Upper lobe of left lung (tissue), 6 donors: ENCODE measurements at places on chromosomes 16 and 17.

GRCh38 chr16:66629856-66630255 is 25.4 kb downstream of the CMTM3 start:
- no peak for DNase-seq

DNA sequence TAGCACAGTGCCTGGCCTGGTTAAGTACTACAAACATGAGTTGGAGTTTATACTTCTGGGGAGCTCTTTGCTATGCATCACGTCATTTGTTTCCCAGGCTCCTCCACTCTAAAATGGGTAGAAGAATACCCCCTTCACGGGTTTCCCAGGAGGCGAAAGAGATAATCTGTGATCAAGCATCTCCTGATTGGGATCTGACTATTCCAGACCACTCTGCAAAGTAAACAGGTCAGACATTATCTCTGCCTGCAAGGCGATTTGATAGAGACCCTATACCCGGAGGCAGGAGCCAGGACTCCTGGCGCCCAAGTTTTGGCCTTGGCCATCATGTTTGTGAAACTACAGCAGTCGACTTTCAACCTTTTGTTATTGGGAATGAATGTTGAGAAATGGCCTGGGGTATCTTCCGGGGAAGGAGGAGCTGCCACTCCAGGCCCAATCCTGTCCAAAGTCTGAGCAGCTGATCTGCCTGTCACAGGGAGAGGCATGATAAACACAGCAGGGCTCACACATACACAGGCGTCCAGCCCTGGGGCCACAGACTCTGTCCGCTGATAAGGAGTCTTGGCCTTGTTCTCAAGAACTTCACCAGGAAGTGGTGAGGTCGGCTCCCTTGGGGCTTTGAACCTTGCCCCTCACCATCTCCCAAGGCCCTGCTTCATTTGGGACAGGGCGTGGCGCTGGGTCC is 199.9 kb downstream of the MAF start:
- DNase-seq: no peak

- no peak for DNase-seq
Observed at GRCh38 chr16:12271006-12271405, 294.5 kb downstream of the SNX29 start.

DNA sequence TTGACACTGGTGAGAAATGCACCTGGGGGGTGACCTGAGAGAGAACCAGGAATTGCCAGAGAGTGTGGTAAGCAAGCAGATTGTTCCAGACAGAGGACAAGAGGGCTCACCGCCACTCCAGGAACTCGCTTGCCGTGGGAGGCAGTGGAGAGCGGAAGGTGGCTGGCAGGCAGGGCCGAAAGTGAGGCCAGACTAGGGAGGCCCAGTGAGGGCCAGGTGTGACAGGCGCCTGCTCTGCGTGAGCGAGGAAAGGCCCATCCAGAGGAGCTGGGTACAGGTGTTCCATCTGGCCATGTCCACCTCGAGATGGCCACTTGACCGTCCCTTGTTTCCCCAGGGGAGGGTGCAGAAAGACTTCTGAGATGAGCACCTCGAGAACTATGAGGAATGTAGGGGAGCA is 11.9 kb upstream of the MYO15B start:
- no peak for DNase-seq

GRCh38 chr17:29252101-29252791 is 5.6 kb downstream of the CRYBA1 start:
- no peak for DNase-seq

GRCh38 chr16:88613-89012 is 10.6 kb downstream of the MPG start:
- peak; percentile 45 for DNase-seq

DNA sequence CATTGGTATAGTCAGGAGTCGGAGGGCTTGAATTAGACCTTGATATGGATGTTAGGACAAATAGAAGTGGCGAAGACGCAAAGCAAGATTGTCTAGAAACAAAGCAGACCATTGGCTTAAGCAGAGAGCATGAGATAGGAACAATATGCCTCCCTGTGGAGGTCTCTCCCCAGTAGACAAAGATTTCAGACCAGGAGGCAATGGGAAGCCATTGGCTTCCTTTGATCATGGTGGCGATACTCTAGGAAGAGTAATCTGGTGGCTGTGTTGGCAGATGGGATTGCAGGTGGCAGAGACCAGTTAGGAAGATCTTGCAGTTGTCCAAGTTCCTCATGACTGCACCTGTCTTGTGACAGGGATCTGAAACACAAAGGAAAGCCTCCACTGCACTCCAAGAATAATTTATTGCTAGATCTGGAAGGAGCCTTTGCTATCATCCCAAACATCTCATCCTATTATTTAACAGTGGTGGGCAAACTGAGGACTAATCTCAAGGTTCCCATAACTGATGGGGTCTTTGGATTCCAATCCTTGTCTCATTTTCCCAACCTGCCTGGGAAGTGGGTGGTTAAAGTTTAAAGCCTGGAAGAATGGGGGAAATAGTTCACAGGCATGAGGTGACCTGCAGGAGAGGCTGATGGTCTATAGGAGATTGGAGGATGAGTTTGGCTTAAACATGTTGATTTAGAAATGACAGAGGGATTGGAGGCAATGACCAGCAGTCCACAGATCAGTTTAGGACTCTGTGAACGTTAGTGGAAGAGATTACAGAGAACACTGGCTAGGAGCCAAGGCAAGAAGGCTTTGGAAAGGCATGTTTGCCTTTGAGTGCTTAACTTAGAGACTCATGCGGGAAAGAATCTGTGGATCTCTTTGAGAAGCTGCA is 37.0 kb downstream of the HLF start:
- DNase-seq: no peak

DNA sequence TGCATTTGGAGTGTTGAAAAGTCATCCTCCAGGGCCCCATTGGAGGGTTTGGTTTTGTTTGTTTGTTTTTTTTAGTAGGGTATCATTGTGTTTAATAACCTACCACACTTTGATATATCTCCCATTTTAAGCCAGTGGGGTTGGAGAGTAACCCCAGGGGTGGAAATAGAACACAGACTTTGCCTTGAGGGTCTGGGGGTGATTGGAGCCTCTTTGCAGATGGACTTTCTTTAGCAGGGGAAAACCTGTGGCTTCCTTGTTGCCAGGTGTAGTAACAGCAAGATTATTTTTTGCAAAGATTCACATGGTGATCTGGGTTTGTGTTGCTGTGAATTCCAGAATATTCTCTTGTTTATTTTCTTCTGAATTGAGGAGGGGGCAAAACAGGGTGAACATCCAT is 1.5 kb downstream of the ABCC1 start:
- DNase-seq: no peak

DNA sequence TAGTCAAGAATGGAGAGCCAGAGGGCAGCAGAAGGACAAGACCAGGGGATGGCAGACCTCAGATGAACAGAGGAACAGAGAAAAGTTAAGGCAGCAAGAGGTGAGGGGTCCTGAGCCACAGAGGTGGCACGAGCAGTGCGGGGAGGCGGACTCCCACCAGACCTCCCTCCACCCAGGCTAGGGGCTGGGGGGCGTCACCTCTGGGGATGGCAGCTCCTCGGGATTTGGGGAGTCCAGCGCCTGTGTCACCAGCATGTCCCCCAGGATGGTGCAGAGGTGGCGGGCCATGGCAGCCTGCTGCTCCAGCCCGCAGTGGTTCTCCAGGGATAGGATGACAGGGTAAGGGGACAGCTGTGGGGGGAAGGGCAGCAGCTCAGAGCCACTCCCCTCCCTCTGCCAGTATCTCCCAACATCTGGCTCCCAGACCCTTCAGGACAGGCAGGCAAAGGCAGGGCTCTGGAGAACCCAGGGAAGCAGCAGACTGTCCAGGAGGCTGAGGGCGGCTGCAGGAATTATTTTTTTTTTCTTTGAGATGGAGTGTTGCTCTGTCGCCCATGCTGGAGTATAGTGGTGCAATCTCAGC is 15.8 kb downstream of the PLCD3 start:
- DNase-seq: no peak

DNA sequence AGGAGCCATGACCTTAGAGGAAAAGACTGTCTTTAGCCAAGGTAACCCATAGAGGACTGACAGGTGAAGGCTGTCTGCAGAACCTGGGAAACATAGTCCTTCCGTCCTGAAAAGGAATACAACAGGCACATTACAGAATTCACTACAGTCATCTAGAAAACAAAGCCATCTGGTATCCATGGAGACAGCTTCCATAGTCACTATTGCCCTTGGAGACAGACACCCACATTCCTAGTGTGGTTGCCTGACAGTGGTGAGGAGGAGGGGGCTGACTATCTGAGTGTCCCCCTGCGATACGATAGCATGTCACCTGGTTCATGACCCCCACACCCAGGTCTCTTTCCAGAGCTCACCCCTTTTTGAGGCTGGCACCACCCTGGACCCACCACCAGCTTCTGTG is 254.7 kb downstream of the CDH13 start:
- DNase-seq: no peak

DNA sequence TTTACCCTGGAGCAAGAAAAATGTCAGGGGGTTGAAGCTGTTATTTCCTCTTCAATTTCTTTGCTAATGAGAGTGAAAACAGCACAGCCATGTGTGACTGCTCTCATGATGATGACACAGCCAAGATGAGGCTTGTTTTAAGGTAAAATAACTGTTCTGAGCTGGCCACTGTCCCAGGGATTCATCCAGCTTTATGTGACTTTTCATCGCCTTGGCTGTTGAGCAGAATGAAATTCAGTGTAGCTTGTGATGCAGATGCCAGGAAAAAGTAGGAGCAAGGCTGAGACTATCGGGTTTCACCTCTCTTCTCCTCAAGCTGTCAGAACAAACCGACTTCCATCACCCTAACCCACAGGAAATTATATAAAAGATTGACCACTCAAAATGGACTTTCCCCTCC is 361.8 kb upstream of the CDH5 start:
- DNase-seq: no peak

DNA sequence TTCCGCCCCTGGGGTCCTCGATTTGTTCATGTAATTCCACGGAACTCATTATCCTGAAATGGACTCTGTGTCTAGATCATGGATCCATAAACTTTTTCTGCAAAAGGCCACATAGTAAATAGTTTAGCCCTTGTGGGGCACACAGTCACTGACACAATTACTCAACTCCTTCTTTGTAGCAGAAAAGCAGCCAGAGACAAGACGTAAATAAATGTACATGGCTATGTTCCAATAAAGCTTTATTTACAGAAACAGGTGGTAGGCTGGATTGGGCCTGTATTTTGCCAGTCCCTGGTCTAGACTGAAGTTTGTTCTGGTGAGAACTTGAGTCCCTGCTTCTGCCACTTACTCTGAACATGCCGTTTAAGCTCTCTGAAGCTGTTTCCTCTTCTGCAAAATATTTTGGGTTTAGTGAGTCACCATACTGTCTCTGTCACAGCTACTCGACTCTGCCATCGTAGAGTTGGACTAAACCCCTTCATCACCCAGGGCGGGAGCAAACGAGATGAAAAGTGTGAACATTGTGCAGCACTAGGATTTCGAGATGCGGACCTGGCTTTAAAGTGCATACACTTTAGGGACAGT is 61.9 kb upstream of the FOXF1 start:
- no peak for DNase-seq

DNA sequence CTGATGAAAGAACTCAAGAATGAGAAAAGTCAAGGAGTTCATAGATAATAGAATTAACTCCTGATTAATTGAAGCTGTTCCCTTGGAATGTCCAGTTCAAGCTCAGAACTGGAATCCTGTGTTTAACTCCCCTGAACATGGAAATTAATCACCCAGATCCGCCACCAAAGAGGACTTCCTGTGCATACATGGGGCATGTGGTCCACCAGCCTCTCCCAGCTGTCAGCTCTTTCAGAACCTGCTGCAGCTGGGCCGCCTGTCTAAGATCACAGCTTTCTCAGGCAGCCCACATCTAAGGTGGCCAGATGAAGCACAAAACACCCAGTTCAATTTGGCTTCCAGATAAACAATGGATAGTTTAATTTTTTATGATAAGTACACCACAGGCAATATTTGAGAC is 203.7 kb upstream of the COX10 start:
- no peak for DNase-seq

GRCh38 chr16:7585705-7586104 is 253.1 kb downstream of the RBFOX1 start:
- no peak for DNase-seq

DNA sequence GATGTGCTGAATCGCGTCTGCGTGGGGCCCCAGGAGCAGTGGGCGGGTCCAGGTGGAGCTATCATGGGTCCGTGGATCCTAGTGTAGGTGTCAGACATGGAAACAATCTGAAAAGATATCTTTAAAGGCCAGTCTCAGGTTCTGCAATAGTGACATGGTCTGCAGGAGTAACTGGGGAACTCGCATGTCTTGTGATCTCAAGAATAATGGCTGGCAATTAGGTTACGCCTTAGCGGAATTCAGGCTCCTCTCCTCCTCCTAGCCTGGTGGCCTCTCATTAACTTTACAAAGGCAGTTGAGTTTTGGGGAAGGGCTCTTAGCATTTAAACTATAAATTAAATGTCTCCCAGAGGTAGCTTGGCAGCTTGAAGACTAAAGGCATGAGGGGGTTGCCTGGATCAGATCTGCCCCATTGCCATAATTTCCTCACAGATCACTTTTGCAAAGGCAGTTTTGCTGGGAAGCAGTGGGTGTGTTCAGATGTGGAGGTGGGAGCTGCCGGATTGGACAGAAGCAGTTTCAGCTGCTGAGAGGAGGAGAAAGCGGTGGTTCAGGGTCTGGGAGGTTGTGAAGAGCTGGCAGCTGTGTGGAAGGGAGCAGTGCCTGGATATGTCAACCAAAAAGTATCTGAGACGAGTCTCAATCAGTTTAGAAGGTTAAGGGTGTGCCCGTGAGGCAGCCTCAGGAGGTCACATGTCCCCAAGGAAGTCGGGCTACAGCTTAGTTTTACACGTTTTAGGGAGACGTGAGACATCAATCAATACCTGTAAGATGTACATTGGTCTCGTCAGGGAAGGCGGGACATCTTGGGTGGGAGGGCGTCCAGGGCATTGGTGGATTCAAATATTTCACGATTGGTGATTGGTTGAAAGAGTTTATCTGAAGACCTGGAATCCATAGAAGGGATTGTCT is 2.7 kb downstream of the TBCD start:
- DNase-seq: no peak

- DNase-seq: no peak
Observed at GRCh38 chr17:82915757-82916027, 75.9 kb upstream of the ZNF750 start.

GRCh38 chr17:46763416-46763815 is 55.1 kb downstream of the WNT3 start:
- no peak for DNase-seq

- DNase-seq: no peak
Observed at GRCh38 chr16:86050591-86051367, 151.8 kb downstream of the IRF8 start.

DNA sequence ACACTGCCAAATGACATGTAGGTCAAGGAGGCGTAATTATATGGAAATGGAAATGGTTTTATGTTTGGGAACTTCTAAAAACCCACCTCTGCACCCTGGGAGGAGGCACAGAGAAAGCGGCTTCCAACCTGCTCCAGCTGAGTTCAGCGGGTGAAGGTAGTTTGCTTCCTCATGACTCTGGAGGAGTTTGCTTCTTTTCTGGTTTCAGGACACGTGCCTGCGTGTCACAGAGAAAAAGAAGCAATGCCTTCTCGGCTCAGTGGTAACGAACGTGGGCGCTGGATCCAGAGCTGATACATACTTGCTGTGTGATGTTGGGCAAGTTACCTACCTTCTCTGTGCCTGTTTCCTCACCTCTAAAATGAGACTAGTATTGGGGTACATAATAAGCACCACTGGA is 22.1 kb downstream of the GPR139 start:
- DNase-seq: no peak
